ENCODE measurements at places on chromosomes 1 and 21.

- no peak for DNase-seq
These were observed 28.1 kb downstream of the TMEM50B start for GRCh38 chr21:33451634-33452071.

DNA sequence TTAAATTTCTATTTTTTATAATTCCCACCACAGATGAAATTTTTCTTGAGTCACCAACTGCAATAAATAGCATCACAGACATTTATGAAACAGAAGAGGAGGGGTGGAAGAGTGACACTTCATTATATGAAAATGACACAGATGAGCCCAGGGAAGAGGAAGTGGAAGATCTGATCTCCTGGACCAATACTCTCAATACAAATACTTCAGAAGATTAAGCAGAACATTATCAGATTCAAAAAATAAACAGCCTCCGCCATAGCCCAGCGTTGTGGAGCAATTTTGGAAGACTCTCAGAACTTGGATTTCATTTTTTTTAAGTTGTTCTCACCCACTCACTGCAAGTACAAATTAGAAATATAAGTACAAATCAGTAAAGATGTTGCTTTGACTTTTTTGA, 63.6 kb downstream of the UBE2U start:
- DNase-seq: no peak

DNA sequence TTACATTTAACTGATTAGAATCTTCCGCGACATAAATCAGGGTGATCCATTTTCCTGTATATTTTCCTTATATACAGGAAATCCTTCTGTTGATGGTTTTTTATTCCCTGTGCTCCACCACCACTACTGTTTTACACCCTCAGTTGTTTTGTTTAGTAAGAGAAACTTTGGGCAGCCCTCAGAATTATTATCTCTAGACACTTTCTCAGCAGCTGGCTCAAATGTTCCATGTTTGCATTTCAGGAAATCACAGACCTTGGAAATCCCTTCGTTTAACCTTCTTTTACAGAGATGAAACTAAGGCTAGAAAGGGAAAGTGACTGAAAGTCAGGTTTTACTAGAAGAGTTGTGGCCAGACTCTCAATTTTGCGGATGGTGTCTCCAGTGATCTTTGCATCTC, 15.2 kb downstream of the ZNF697 start:
- no peak for DNase-seq

DNA sequence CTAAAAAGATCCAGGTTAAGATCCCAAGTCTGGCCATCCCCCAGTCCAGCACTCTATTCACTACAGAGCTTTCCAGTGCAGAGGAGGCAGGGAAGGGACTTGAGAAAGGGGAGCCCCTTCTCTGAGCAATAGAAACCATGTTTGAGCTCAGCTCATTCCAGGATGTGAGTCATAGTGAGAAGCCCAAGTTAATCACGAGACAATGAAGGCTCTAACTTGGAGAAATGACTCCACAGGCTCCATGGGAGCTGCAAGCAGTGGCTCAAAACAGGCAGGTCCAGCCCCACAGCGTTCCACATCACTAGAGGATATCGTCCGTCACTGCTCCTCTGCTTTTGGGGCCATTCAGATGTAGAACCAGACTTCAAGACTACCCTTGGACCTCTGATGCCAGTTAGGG, 59.1 kb downstream of the CAMK2N1 start:
- no peak for DNase-seq

DNA sequence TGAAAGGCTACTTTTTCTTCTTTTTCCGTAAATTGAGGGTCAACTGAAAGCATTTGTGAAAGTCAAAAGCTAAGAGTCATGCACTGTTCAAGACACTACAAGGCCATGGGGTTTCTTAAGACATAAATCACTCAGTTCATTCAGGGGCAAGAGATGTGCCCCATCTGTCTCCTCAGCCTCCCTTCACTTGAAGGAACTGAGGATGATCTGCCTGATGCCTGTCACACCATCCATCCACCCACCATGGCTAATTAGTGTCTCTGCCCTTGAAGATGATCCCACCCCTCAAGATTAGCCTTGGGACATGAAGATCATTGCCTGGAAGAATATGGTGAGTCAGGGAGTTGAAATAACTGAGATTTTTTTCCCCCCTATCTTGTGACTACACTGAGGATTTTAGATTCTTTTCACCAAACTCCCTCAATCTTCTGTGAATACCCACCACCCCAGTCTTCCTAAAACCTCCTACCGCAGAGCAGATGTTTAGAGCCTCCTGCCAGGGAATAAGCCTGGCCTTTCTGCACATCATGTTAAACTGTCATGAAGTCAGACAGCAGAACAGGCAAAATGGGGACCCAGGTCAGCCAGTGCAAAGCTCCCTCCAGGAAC, 88.6 kb upstream of the LMO4 start:
- DNase-seq: no peak
